ENCODE measurements at places on chromosomes 2 and 18. TPM values are rescaled to one million over a fixed set of nuclear protein-coding genes. Genes with fewer than 3 reads are reported as not detected.
A peak's percentile ranks its signal among the peaks of the same experiment; 100 is the strongest.

ZSWIM2 gene
- total RNA-seq: not detected

DNA sequence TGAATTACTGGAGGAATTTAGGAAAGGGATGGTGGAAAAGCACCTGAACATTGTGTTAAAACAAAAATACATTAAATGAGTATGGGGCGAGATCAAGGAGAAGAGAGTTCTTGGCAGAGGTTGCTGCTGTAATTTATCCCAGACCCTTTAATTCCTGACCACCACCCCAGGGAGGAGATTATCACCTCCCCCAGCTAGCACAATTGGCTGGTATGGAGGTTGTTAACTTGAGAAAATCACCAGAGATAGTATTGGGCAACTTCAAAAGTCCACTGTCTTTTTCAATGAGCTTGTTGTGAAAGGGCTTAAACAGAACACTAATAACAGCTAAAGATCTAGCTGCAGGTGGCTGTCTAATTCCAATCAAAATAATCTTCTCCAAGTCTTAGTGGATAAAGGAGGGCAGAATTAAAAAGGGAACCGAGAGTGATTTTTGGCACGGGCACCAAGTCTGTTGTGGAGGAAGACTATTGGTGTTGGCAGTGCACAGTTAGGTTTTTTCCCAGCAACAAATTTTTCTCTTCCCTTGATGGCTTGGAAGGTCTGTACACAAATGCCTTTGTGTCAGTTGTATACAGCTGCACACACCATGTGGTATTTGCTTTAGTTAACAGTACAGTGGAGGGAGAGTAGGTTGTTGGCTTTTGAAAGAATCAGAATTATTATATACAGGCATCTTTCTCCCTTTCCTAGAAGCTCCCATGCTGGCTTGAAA lies 289.5 kb downstream of the SLC4A3 start:
- no peak for DNase-seq

- no peak for DNase-seq
Measured at GRCh38 chr2:78245394-78246135, 723.4 kb upstream of the LRRTM4 start.

DNA sequence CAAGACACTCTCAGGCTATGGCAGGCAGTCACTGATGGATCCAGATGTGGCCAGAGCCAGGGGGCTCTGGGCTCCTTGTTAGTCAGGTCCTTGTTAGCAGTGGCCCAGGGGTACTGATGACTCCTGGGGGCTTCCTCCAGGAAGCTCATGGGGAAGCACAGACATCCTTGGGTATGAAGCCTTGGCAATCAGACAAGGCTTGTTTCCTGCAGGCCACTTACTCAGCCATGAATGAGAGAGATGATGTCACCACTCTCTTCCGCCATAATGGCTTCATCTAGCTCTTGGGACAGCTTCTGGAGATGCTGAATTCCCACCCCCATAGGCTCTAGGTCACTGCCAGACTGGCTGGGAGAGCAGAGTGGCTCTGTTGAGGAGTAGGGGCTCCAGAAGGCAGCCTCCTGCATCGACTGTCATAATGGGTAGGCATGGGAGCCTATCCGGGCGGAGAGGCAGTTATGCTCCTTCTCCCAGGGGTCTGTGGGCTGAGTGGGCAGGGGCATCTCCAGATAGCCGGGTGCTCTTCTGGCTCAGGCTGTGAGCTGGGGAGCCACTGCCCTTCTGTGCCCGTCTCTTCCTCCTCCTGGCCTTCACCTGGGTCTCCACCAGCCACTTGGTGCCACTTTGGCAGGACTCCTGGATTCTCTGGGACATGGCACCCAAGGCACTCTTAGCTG lies 40.2 kb upstream of the BMPR2 start:
- no peak for DNase-seq

- DNase-seq: peak; percentile 51
Measured at GRCh38 chr18:62957885-62958472, 242.6 kb downstream of the PHLPP1 start.

GRCh38 chr2:64946769-64947247 lies 42.4 kb upstream of the SLC1A4 start:
- no peak for DNase-seq

GAREM1 gene
- 0.05 TPM for total RNA-seq

TCF7L1 gene
- not detected for total RNA-seq

GRCh38 chr2:219116776-219117646 lies 43.6 kb downstream of the NHEJ1 start:
- no peak for DNase-seq

GRCh38 chr18:76827205-76828200 lies 5.1 kb downstream of the ZNF236 start:
- no peak for DNase-seq

- DNase-seq: no peak
Measured at GRCh38 chr2:179571252-179571651, 290.2 kb downstream of the ZNF385B start.

GRCh38 chr2:85917887-85918795 lies 29.4 kb upstream of the ST3GAL5 start:
- no peak for DNase-seq

PXDN gene
- 0.79 TPM for total RNA-seq

- DNase-seq: no peak
Measured at GRCh38 chr18:12851716-12852115, 32.3 kb downstream of the PTPN2 start.

TBC1D8 gene
- total RNA-seq: 1.0 TPM

DNA sequence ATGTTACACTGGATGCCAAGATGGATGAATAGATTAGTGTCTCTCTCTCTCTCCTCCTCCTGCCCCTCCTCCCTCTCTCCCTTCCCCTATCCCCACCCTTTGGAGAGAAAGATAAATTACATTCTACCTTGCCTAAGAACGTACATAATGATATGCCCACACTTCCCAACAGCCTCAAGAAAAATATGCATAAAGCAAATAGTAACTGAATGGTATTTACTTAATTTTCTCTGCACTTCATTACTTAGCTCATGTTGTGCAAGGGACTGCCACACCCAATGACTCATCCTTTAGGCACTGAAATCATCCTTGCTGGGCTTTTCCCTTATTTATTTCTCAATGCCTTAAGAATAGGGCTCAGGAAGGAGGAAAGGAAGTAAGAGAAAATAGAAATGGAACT lies 137.3 kb upstream of the PID1 start:
- no peak for DNase-seq

TUBA4B gene
- not detected for total RNA-seq

UGT1A7 gene
- not detected for total RNA-seq

DNA sequence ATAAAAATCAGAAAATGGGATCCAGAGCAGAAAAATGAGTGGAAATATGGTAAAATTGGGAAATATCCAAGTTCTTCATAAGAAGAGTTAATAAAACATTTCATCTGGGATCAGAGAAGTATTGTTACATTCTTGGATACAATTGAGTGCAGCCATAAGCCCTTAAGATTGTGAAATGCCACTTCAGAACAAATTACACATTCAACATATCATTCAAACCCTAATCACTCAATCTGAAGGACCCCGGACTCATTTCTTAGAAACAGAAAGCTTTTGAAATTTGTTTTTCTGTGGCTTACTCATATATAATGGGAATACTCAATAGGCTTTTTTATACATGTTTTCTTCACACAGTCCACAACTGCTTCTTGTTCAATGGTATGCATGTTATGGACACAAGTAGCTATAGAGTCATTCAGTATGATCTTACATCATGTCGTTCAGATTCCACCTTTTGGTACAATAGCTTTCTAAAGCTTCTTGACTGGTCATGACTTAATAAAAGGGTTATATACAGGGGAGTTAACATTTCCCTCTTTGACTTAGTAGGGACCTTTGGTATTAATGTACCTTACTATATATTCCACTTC lies 39.9 kb downstream of the SCN7A start:
- DNase-seq: no peak

DNA sequence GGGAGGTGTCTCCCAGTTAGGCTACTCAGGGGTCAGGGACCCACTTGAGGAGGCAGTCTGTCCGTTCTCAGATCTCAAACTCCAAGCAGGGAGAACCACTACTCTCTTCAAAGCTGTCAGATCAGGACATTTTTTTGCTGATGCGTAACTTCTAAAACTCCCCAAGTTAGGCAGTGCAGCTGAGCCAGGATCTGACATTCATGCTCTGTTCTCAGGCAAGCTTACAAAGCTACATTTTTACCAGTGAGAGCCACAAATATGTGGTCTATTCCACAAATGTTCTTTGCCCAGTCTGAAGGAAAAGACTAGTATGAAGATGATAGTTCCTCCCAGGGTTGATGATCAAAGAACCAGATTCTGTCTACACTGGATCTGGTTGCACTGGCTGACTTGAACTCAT lies 184.1 kb downstream of the MTCL1 start:
- no peak for DNase-seq

GRCh38 chr2:46888421-46888952 lies 27.1 kb downstream of the MCFD2 start:
- no peak for DNase-seq

GRCh38 chr2:118291251-118291880 lies 203.1 kb downstream of the INSIG2 start:
- DNase-seq: no peak

ST8SIA5 gene
- not detected for total RNA-seq

DNA sequence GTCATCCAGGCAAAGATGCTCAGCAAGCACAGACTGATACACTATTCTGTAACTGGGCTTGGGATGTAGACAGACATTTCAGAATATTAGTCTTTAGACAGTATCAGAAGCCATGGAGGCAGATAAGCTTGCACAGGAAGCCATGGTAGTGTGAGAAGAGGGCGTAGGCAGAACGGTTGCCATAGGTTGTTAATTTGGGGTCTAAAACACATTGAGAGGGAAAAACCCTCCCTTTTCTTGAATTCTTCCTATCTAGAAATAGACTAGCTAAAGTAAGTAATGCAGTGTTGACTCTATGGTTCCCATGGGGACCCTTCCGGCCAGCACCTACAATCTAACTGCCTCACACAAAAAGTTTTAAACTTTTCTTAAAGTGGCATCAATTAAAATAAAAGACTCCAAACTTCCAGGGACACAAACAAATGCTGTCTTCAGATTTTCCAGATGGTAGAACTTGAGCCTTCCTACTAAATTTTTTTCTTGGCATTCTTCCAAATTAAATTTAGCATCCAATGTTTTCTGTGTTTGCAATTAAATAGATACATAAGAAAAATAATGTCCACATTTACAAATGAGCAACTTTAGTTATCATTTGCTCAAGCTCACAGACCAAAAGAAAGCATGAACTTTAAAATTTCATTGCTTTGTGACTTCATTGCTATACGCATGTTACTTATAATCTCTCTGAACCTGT lies 1.9 kb downstream of the PRKRA start:
- DNase-seq: no peak

- DNase-seq: no peak
Measured at GRCh38 chr18:49899657-49900330, 86.5 kb upstream of the ACAA2 start.

PSTPIP2 gene
- 14.3 TPM for total RNA-seq

DNA sequence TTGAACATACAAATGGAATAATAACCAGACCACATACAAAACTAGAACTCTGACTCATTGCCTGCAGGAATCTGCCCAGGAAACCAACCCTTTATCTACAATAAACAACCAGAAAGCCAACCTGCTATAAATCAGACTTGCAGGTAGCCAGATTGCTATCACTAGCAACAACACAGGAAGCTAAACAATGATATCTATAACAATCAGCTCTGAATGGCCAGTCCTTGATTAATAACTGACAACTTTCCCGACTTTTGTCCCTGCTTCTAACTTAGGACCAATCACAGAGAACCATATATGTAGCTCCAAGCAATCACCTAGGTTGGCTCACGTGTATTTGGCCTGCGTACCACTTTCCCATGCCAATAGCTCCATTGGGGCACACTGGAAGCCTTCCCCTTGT lies 470.8 kb downstream of the RIT2 start:
- DNase-seq: no peak

- DNase-seq: no peak
Measured at GRCh38 chr18:52451256-52451655, 111.3 kb downstream of the DCC start.

PCARE gene
- not detected for total RNA-seq

- no peak for DNase-seq
Measured at GRCh38 chr2:97704989-97705388, 8.4 kb upstream of the ZAP70 start.

EFHD1 gene
- 1.3 TPM for total RNA-seq

- DNase-seq: peak; percentile 26
Measured at GRCh38 chr2:236568068-236568921, 1.3 kb upstream of the ACKR3 start.

SKA1 gene
- 2.2 TPM for total RNA-seq

DNA sequence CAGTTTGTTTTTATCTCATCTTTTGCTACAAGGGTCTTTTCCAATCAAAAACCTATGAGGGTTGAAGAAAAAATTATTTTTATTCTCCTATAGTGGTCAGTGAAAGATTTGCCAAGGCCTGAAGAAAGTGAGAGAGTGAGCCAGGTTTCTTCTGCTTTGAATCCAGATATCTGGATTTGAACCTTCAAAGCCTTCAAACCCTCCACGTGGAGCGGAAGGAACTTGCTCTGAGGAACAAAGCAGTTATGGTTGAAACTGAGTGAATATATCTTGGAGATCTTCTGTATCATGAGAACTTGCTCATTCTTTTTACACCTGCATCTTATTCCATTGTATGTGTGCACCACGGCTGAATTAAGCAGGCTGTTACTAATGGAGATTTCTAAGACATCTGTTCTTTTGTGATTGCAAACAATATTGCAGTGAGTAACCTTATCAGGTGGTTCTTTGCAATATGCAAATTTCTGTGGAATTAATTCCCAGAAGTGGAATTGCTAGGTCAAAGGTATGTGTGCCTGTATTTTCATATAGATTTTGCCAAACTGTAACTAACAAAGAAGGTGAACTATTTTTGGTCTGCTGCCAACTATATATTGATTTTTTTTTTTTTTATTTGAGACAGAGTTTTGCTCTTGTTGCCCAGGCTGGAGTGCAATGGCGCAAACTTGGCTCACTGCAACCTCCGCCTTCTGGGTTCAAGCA lies 147.9 kb downstream of the B3GNT2 start:
- DNase-seq: no peak

DNA sequence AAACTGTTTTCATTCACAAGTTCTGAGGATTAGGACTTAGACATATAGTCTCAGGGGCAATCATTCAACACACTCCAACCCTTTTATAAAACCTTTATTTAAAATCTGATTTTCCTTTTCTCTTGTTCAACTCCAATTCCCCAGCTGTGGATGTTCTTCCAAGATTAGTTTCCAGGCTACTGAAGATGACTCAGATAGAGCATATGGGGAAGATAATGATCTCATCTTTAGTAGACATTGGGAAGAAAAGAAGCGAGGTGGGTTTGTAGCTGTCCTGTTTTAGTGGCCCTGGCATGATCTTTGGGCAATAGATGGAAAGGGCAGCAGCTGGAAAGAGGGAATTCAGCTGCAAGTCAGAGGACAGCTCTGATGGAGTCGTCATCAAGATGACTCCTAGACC lies 247.7 kb upstream of the CCDC68 start:
- DNase-seq: no peak

WNT10A gene
- 10.8 TPM for total RNA-seq

EVX2 gene
- not detected for total RNA-seq
